Aortic smooth muscle cell (primary cell): ENCODE measurements at places on chromosomes 12 and 14. TPM values are rescaled to one million over a fixed set of nuclear protein-coding genes. Genes with fewer than 3 reads are reported as not detected.

HNRNPC gene
- total RNA-seq: 591 and 671 TPM in 2 replicates

TSPAN19 gene
- not detected in 2 replicates for total RNA-seq

ETFBKMT gene
- 2.6 and 4.0 TPM in 2 replicates for total RNA-seq

ARHGDIB gene
- total RNA-seq: 88.5 and 100 TPM in 2 replicates

MYL2 gene
- total RNA-seq: not detected in 2 replicates

RPS26 gene
- total RNA-seq: 63.3 and 80.3 TPM in 2 replicates

ACOT6 gene
- total RNA-seq: not detected in 2 replicates

ZNF140 gene
- total RNA-seq: 29.3 and 32.0 TPM in 2 replicates

ADAMTS20 gene
- total RNA-seq: not detected in 2 replicates

SERPINA1 gene
- not detected in 2 replicates for total RNA-seq

GPR162 gene
- 5.7 and 7.9 TPM in 2 replicates for total RNA-seq

B4GALNT1 gene
- 1.5 and 2.6 TPM in 2 replicates for total RNA-seq

OR6C70 gene
- total RNA-seq: not detected in 2 replicates

HOXC13 gene
- total RNA-seq: not detected in 2 replicates

GYS2 gene
- total RNA-seq: not detected in 2 replicates

NINJ2 gene
- total RNA-seq: 0.50 and 0.79 TPM in 2 replicates

PPTC7 gene
- total RNA-seq: 5.6 and 7.0 TPM in 2 replicates

CRACR2A gene
- total RNA-seq: 2.1 TPM in 2 replicates

KRT82 gene
- total RNA-seq: not detected in 2 replicates

PDE6H gene
- not detected in 2 replicates for total RNA-seq

C12orf43 gene
- total RNA-seq: 11.8 and 13.2 TPM in 2 replicates

LIMA1 gene
- total RNA-seq: 89.8 and 116 TPM in 2 replicates

HHIPL1 gene
- total RNA-seq: 5.7 and 6.7 TPM in 2 replicates

TSPAN11 gene
- total RNA-seq: 0.25 and 0.26 TPM in 2 replicates
